Choroid plexus epithelial cell (primary cell): ENCODE measurements at places on chromosomes 13 and 19.
A peak's percentile ranks its signal among the peaks of the same experiment; 100 is the strongest.

- DNase-seq = no peak
Observed at GRCh38 chr13:45454204-45454603, 10.5 kb upstream of the COG3 start.

- DNase-seq = no peak
Observed at GRCh38 chr19:58361900-58362271, 665 bp downstream of the ZNF497 start.

DNA sequence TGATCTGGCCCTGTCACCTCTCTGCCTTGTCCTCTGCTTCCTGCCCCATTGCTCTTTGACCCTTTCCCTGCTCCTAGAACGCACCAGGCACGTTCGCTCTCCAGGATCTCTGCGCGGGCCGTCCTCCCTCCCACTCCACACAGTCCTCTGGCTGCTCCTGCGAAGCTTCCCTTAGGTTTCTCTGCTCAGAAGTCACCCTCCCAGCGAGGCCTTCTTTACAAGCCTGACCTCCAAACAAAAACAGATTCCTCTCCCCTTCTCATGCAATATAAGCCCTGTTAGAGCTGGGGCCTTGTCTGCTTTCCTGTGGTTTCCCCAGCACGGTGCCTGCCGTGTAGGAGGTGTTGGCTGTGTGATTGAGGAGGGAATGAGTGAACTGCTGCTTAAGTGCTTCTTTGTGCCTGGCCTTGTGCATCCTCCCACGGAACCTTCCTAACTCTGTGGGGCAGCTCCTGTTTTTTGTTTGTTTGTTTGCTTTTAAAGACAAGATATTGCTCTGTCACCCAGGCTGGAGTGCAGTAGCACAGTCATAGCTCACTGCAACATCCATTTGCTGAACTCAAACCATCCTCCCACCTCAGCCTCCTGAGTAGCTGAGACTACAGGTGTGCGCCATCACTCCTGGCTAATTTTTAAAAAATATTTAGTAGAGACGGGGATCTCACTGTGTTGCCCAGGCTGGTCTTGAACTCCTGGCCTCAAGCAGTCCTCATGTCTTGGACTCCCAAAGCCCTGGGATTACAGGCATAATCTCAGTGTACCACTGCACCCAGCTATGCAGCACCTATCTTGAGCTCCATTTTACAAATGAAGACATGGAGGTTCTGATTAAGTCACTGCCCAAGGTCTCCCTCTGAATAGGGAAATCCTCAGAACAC lies 82.0 kb downstream of the SIPA1L3 start:
- peak; percentile 65 for DNase-seq

- DNase-seq = no peak
Observed at GRCh38 chr19:27647423-27647822, 1565.5 kb downstream of the UQCRFS1 start.

DNA sequence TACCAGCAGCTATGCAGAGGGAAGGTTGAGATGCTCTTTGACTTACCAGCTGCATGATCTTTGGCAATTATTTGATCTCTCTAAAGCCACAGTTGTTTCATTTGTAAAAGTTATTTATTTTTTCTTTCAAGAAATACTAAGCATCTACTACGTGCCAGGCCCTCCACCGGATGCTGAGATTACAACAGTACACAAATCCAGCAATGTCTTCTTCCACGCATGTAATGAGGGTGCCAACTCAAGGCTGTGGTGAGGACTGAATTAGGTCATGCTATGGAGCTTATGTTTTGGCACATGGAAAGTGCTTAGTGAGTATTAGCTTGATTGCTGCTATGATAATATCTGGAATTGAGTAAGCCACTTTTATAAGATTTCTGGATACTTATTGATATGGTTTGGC lies 358.2 kb downstream of the IRS2 start:
- DNase-seq = no peak

GRCh38 chr13:90680826-90681225 lies 666.7 kb upstream of the MIR17HG start:
- DNase-seq = no peak
